ENCODE measurements at places on chromosomes 4 and X.
A peak's percentile ranks its signal among the peaks of the same experiment; 100 is the strongest.

DNA sequence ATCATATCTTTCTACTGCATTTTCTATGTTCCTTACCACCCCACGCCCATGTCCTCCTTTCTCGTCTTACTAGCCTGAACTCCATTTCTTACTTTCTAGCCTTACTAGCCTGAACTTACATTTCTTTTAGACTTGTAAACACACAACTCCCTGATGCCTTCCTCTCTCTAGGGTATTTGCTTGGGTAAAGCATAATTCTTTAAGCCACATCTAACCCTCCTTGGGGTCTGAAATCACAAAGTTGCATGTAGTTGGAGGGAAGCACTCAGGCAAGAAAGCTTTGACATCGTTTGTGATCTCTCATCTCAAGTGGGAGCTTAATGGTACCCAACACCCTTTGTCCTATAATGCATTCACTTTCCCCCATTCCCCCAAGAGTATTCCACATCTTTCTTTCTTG lies 124.4 kb downstream of the SPOCK3 start:
- DNase-seq = no peak

- DNase-seq = no peak
Measured at GRCh38 chr4:72631296-72631695, 62.3 kb upstream of the ADAMTS3 start.

- DNase-seq = no peak
Measured at GRCh38 chr4:171668403-171668802, 144.8 kb upstream of the GALNTL6 start.

- DNase-seq = no peak
Measured at GRCh38 chr4:112510291-112511092, 5.5 kb downstream of the NEUROG2 start.

- no peak for DNase-seq
Measured at GRCh38 chrX:85111347-85111746, 107.7 kb downstream of the APOOL start.

DNA sequence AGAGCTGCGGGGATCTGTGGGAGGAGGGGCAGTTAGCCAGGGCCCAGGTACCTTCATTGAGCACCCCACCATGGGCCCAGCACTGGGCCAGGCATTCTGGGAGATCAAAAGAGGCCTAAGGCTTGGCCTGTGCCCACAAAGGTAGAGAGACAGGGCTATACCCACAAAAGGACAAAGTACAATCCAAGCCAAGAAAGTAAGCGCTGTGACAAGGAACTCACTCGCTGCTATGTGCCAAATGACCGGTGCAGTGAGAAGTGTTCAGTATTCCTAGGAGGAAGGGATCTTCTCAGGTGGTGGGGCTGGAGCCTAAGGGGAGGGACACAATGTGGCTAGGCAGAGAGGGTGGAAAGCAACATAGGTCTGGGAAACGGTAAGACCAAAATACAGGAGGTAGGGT lies 8.8 kb upstream of the FRMPD3 start:
- DNase-seq = no peak

DNA sequence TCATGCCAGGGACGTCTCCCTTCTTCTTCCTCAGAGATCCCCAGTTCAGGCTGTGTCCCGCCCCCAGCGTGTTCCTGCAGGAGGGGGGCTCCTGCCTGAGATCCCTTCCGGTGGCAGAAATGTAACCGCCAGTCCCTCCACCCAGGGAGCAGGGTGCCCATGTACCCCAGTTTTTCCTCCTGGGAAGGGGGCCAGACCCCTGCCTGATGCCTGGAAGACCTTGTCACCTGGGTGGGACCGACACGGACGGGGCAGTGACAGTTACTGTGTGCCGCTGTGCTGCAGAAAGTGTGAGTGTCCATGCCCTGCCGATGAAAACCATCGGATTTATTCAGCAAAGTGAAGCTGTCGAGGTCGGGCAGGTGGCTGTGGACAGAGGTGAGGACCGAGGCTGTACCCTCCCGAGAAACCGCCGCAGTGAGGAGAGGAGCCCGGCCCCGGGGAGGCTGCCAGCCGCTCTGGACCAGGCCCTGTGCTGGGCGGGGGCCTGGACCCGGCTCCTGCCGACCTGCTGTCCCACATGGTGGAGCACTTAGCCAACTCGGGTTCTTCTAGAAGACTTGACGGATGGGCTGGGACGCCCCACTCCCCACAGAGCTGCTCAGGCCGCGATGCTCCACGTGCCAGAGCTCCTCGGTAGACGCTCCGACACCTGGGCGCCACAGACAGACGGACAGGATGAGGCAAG lies 36.7 kb upstream of the HMX1 start:
- no peak for DNase-seq

DNA sequence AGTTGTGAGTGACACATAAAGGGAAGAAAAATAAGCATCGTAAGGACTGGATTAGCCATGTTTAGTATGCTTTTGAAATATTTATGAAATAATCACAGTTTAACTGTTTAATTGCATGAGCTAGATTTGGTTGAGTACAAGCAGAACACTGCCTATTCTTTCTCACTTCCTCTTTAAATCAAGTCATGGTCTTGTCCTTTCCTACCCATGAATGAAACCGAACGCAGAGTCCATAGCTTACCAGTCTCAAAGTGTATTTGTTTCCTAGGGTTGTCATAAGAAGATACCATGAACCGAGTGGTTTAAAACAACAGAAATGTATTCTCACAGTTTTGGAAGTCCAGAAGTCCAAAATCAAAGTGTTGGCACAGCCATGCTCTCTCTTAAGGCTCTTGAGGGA lies 684.0 kb upstream of the MAGEB2 start:
- no peak for DNase-seq

GRCh38 chrX:118528071-118528737 lies 32.6 kb downstream of the DOCK11 start:
- peak; percentile 32 for DNase-seq

DNA sequence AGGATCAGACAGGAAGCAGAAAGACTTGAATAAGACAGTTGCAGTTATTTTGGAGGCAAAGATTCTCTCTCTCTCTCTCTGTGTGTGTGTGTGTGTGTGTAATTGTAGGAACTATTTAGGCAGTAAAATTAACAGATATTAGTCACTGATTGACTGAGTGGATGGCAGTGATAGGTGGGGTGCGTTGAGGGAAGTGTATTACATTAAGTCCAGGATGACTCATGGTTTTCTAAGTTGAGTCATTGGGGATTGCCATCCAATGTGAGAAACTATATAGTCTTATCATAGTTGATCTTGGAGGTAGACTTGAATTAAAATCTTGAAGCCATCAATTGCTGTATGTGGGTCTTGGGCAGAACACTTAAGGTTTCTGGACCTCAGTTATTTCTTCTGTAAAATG lies 75.4 kb downstream of the AR start:
- no peak for DNase-seq

DNA sequence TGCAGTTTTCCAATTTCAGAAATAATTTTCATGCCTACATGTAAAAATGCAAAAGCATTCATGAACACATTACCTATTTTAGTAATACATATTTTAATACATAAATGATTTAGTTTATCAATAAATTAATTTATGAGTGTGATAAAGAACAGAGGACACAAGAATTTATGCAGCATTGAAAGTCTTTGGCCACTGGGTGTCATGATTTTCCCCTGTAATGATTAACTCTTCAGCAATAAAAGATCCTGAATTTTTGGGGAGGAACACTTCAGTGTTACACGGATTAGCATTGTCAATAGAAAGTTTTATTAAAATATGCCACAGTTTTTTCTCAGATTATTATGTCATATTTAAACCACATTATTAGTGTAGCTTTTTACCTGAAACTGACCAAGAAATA lies 8.6 kb upstream of the VCX2 start:
- DNase-seq = no peak

DNA sequence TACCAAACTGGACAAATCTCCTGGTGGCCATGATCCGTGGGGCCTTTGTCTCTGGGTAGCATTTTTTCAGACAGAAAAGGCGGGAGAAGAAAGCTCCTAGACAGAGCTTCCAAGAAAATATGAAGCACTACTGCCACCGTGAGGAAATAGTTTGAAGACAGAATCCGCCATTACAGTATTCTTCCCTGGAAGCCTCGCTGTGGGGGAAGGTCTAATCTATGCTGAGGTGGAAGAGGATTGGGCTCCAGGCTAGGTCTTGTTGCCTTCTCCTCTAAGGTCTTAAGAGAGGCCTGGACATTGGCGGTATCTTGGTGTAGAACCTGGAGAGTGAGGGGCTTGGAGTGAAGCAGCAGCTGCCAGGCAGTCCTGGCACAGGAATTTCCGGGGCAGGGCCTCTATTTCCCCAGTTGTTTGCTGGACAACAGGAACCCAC lies 218.9 kb downstream of the OR13H1 start:
- DNase-seq = no peak

GRCh38 chr4:139669890-139670289 lies 4.3 kb downstream of the MGST2 start:
- DNase-seq = no peak

DNA sequence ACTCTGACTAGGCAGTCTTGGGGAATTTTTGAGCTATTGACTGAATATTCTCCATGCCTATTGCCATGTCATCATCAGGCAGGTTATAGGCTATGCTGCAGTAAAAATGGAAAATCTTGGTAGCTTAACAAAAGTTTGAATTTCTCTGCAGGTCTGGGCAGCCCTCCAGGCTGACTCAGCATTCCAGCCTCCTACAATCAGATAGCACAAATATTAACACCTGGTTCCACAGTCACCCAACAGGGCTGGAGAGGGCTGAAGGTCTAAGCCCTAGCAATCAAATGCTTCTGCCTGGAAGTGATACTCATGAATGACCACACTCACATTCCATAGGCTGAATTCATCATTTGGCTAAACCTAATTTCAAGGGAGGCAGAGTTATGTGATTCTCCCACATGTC lies 9.6 kb upstream of the PPP3CA start:
- no peak for DNase-seq

DNA sequence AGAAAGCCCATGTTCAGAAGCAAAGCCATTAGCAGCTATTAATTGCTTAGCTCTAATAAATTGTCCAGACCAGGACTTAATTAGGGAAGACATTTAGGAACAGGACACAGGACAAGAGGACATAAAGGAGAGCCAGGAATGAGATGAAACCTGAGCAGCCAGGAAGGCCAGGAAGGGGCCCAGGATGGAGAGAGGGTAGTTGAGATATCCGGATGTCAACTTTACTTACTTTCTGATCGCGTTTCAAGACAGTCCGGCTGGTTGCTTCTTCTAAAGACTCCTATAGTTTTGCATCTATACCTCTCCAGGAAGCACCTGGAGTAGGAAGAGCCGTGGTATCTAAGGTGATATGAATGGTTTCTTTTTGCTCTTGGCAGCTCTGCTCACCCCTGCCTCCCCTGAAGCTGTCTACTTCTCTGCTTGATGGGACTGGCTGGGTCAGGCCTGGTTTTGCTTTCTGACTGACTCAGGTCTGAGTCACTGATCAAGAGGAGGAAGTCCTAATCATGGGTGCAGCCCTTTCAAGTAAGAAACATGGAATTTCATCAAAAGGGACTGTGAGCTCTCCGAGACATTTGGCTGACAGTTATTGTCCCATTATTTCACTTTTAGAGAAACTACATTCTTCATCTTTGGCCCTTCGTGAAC lies 733.3 kb downstream of the RPA4 start:
- no peak for DNase-seq

DNA sequence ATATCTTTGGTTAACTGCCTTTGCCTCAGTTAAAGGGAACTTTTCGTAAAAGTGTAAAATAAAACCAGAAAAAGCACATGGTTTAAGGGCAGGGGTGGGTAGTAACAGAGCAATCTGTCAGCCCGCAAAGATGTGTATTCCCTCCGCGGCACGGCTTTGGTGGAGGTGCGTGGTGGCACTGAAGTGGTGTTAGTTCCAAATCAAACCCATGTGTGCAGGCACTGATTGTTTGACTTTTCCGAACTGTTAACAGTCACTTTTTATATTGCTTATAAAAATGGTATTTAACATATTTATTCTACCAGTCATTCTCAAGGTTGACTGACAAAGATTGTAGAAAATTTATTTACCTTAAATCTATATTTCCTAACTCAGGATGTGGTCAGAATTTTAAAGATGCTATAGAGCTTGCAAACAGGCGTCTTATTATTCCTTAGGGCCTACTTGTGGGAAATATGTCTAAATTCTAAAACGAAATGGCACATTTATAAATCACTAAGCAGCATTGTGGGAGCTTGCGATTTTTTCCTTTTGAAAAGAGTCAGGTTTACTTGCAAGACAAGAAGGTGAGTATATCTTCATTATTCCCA lies 272.7 kb upstream of the PCDH18 start:
- DNase-seq = no peak

- DNase-seq = no peak
Measured at GRCh38 chrX:109936114-109936513, 66.8 kb upstream of the TMEM164 start.

DNA sequence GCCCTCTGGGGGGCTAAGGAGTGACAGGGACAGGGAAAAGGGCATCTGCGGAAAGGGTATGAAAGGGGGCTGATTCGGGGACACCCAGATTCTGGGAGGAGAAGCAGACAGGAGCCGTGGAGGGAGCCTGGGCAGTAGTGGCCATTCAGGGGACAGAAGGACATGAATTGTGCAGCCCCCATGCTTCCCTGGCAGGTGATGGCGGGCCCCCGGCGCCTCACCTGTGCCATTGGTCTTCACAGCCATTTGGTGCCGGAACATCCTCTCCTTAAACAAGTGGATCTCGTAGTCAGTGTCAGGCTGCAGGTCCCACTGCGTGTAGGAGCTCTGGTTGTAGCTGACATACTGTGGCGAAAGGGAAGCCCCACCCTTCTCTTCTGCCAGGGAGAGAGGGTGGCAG lies 21.9 kb downstream of the L1CAM start:
- no peak for DNase-seq

GRCh38 chrX:120769576-120770341 lies 105.9 kb downstream of the CT47B1 start:
- no peak for DNase-seq

GRCh38 chrX:49876750-49877149 lies 2.5 kb upstream of the USP27X start:
- no peak for DNase-seq

DNA sequence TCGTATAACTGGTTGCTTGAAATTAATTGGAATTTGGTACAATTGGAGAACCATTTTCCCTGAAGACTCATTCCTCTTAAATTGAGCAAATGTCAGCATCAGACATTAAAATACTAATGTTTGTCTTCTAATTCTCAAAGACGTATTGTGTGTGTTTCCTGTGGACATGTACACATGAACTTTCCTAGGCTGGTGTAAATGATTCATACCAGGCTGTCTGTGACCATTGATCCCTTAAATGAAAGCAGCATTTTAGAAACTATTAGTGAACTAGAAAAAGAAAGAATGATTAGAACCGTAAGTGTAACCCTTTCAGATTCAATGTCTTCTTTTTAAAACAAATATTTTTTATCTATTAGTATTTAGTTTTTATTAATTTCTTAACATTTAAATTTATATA lies 332.9 kb downstream of the PPP3CA start:
- DNase-seq = no peak

- no peak for DNase-seq
Measured at GRCh38 chrX:103520386-103520785, 1.1 kb upstream of the RAB40A start.

- no peak for DNase-seq
Measured at GRCh38 chrX:9166584-9166944, 132.6 kb upstream of the FAM9B start.

DNA sequence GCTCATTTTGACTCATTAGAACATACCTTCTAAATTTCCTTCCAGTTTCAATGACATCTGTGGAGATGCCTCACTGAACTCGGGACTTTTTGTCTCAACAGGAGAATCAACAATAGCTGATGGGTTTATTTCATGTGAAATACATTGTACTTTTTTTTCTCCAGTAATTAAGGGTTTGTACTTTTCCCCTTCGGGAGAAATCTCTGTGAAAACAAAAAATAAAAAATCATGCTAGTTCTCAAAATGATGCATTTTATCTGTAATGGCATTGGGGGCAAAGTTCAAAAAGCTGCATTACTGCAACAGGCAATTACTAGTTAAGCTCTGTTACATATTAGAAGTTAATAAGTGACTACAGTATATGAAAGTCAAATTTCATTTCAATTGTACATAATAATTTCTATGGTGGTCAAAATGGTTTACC lies 167.3 kb upstream of the SH3RF1 start:
- DNase-seq = no peak
